Anterior cingulate cortex (tissue), 58 donors: ENCODE measurements at places on chromosomes 13 and 19.

GRCh38 chr13:59888408-59888807 is 275.3 kb downstream of the DIAPH3 start:
- DNase-seq = no peak

- no peak for DNase-seq
These were observed 306.8 kb downstream of the IRS2 start for GRCh38 chr13:109479534-109479933.

- DNase-seq = no peak
These were observed 23.3 kb downstream of the ZNF582 start for GRCh38 chr19:56369886-56370676.

DNA sequence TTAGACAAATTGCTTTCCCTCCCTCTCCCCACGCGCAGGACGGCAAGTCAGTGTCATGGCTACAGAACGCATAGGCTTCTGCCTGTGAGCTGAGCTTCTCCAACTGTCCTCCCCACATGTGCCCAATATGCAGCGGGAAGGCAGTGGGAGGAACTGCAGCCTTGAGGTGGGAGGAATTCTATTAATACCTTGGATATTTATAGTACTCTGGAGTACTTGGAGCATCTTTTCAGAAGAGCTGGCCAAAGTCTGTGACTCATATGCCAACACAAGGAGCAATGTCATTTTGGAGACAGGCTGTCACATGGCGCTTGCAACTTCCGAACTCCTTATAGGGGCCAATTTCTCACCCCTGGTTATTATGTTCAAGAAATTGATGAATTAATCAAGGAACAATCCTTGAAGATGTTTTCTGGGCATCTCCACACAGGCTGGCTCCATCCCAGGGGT is 245.0 kb upstream of the SERP2 start:
- no peak for DNase-seq

DNA sequence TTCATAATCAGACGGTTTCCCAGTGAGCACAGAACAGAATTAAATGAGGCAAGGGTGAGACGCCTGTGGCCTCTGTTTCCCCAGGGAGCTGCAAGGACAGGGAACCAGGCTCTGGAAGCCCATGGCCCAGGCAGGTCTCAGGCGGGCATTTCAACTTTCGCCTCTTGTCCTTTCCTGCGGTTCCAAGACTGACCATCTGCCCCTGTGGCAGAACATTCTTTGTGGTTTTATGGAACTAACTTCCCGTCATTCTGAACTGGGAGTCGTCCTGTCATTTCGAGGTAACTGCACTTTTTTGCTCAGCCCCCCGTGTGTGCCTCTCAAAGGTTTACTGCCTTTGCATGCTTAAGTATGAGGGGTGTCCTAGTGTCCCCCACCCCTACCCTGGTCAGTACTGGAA is 70.9 kb downstream of the KL start:
- DNase-seq = no peak

GRCh38 chr13:60162096-60162495 is 1.6 kb downstream of the DIAPH3 start:
- no peak for DNase-seq

DNA sequence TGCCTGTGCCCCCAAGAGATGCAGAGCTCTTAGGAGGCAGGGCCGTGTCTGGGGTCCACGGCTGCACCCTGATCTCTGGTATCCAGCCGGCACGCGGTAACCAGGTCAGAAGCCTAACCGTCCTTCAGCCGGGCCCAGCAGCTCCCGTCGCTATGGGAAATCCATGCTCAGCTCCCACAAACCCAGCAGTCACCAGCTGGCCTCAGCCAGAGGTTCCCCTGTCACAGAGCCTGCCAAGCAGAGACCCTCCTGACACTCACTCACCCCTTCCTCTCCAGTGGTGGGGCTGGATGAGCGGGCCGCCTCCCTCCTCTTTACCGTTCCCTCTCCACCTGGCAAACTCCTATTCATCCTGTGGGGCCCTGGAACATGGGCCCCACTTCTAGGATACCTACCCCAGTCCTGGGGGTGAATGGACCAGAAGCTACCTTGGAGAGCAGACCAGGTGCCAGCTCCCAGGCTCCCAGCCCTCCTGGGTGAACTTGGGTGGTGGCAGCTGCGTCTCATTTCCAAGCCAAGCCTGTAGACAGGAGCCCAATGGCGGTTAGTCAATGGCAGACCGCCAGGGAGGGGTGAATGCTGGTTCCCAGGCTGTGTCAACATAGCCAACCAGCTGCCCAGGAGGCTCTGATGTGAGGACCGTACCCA is 21.4 kb upstream of the TCF3 start:
- DNase-seq = no peak

DNA sequence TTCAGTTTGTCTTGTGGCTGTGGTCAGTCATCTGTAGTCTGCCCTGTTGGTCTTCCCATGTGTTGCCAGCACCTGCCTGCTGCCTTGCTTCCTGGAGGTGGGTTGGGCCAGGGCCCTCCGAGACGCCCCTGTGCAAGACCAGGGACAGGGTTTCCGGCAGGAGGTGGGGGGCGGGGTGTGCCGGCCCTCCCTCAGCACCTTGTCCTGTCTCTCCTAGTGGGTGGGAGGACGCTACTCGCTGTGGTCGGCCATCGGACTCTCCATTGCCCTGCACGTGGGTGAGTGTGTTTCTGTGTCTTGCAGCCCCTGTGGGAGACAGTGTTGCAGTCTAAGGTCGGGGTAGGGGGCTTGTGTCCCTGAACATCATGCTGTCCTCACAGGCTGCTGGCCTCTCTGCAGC is 11.2 kb upstream of the PDCD2L start:
- no peak for DNase-seq

- DNase-seq = no peak
These were observed 294.7 kb downstream of the NALCN start for GRCh38 chr13:101121608-101122007.

GRCh38 chr13:78649997-78650716 is 8.8 kb downstream of the OBI1 start:
- no peak for DNase-seq

DNA sequence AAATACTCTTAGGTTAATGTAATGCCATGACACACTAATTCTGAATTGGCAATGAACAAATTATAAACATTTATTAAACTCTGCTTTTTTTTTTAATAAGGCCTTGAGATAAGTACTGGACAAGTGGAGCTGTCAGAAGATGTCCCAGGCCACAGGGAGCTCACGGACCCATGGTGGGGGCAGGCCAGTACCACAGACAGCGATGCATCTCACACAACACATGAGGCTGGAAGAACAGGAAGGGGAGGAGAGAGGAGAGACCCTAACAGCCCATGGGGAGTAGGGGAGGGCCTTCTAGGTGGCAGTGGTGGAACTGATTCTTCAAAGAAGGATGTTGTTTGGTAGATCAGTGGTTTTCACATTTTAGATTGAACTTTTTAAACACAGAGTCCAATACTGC is 128.4 kb downstream of the LHFPL6 start:
- no peak for DNase-seq

- DNase-seq = no peak
These were observed 120.6 kb downstream of the IRS2 start for GRCh38 chr13:109665781-109666249.

- no peak for DNase-seq
These were observed 17.9 kb upstream of the RFC3 start for GRCh38 chr13:33799950-33800592.

DNA sequence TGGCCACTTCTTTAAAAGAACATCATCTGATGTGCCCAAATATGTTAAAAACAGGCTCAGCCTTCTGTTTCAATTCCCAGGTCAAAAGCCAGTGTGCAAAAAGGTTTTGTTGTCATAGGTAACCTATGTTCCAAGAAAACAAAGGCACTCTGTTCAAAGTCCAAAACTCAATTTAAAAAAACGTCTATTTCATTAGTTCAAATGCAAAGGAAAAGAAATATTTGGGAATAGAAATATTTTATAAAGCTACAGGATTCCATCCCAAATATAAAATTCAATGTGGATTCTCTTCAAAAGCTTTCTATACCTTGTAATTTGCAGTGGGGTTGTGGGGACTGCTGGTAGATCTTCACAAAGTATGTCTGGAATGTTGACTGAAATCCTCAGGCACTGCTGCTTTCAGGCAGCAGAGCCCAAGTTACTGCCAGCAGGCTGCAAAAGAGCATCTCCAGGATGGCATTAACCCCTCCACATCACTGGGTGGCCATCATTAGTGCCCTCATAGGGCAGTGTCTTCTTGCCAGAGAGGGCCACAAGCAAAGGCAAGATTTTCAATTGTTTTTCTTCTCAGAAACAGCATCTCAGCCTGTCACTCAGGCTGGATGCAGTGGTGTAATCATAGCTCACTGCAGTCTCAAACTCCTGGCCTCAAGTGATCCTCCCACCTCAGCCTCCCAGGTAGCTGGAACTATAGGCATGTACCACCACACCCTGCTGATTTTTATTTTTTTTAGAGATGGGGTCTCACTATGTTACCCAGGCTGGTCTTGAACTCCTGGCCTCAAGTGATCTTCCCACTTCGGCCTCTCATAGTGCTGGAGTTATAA is 22.8 kb upstream of the STK24 start:
- no peak for DNase-seq

DNA sequence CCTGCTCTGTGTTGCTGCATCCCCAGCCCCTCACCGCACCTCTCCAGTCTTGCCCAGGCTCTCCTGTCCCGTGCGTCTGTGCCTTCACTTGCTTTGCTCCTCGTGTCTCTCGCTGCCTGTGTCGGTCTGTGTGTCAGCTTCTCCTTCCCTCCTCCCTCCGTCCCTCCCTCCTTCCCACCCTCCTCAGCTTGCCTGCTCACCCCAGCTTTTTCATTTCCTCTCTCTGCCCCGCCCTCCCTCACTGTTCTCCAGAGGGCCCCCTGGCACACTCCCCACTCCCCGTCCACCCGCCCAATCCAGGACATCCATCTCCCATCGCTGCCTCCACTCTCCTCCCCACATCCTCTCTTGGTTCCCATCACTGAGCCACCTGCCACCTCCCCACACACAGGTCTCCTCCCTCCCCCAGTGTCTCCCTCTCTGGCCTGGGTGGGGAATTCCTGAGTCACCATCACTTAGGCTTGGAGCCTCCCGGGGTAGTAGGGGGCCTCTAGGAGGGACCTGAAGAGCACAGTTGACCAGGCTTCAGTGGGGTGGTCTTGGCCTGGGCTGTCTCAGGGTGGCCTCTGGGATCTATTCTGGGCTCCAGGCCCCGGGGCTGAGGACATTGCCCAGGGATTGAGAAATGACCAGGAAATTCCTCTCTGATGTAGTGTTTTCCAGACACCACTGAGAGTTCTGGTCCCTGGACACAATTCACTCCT is at the start of gene PTGIR:
PTGIR (minus strand) TSS at position 132 of the 704 bp plus-strand sequence. CDS start 864 bp downstream, outside the sequence.
- DNase-seq = no peak

- no peak for DNase-seq
These were observed 232.9 kb upstream of the STARD13 start for GRCh38 chr13:33518452-33518851.

GRCh38 chr13:81017513-81018152 is 676.7 kb upstream of the SPRY2 start:
- no peak for DNase-seq

- DNase-seq = no peak
These were observed 4.6 kb upstream of the ZNF845 start for GRCh38 chr19:53328967-53329366.
